Posterior cingulate gyrus (tissue), 11 donors: ENCODE measurements at places on chromosomes 6 and 20.

GRCh38 chr6:50992704-50993625 lies 174.3 kb downstream of the TFAP2B start:
- no peak for DNase-seq

DNA sequence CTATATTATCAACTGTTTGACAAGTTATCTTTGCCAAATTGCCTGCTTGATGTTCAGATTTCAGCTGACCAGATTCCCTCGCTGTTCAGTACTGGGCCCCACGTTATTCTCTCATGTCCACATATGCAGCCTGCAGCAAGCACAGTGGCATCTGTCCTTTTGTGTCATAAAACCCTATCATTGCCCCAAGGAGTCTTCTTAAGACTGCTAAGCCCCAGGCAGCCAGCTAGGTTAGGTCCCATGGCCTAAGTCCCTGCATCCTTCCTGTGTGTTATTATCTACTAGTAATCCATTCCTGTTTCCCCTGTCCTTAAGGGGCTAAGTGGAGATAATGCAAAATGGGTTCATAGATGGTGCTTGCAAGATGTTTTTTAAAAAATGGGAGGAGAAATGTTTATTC lies 7.2 kb downstream of the KDM1B start:
- DNase-seq, result no peak

- DNase-seq, result peak; percentile 33
These were observed 516 bp downstream of the TMEM151B start for GRCh38 chr6:44270526-44271405.

- DNase-seq, result no peak
These were observed 92.0 kb downstream of the LY86 start for GRCh38 chr6:6680526-6680925.

GRCh38 chr6:6657085-6657819 lies 68.7 kb downstream of the LY86 start:
- no peak for DNase-seq

DNA sequence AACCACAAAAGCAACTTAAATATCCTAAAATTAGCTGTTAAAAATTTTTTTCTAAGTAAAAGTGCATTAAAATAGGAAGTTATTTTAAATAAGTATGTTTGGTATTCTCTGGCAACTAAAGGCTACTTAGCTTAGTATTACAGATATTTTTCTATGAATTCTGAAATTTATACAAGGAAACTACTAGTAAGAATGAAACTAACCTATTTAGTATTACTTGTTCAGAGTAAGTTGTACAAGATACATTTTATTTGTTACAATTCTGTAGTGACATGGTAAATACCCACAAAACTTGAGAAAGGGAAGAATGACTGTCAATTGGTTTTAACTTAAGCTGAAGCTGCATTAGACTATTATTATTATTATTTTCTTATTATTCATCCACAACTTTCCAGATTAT lies 6.5 kb downstream of the PHIP start:
- no peak for DNase-seq

GRCh38 chr6:46044881-46045617 lies 29.4 kb upstream of the CLIC5 start:
- no peak for DNase-seq

- DNase-seq, result no peak
These were observed 80.7 kb downstream of the ANKS1A start for GRCh38 chr6:34969662-34970265.

GRCh38 chr20:12093057-12093796 lies 175.5 kb downstream of the BTBD3 start:
- DNase-seq, result no peak

GRCh38 chr6:35368038-35368887 lies 25.9 kb downstream of the PPARD start:
- DNase-seq, result no peak

DNA sequence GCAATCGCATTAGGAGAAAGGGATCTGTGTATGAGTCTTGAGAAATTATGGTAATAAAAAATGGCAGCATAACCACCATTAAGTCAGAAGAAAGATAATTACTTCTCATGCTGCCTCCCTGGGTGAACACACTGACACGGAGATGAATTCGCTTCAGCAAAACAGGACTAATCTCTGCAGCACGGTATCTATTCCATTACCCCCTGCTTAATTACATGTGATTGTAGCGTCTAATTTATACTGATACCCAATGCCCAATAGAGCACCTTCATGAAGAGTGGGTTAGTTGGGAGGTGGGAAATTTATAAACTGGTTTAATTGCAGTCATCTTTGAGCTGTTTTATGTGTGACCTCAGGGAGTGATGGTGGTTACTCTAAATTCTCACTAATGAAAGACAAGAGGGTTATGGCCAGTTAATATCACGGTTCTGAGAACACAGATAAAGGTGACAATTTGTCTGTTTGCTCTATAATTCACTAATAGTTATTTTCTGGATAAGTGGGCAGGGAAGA lies 476.2 kb upstream of the SULF2 start:
- no peak for DNase-seq

DNA sequence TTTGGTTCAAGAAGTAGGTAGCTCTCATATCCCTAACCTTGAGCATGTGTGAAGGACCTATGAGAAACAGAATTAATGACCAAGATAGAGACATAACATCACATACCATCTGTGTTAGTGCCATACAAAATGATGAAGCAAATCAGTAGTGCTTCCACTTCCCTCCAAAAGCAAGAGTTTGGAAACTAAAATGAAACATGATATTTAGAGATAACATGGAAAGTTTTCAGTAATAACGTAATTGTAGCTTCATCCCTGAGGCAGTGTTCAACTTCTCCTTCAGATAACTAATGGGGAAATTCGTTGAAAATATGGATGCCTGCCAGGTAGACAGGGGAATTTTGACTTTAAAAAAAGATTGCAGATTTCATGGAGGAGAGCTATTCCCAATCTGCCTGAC lies 248.4 kb upstream of the IRAK1BP1 start:
- DNase-seq, result no peak

GRCh38 chr6:63785006-63785405 lies 149.4 kb downstream of the PHF3 start:
- no peak for DNase-seq

GRCh38 chr6:160766989-160767646 lies 65.1 kb downstream of the PLG start:
- peak; percentile 74 for DNase-seq

DNA sequence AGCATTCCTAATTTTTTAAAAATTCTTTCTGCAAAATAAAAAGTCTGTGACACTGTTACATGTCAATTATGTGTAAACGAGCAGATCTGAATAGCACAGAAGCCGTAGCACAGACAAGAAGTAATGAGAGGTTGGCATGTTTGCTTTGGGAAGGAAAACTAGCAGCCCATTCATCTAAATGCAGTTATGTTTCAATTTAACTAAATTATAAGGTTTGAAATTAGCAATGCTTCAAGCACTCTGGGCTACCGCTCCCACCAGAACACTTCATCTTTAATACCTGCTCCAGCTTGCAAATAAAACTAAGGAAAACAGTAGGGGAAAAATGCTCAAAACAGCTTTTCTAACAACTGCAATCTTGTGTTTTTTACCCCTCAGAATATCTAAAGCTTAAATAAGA lies 73.9 kb downstream of the PTPRK start:
- no peak for DNase-seq

DNA sequence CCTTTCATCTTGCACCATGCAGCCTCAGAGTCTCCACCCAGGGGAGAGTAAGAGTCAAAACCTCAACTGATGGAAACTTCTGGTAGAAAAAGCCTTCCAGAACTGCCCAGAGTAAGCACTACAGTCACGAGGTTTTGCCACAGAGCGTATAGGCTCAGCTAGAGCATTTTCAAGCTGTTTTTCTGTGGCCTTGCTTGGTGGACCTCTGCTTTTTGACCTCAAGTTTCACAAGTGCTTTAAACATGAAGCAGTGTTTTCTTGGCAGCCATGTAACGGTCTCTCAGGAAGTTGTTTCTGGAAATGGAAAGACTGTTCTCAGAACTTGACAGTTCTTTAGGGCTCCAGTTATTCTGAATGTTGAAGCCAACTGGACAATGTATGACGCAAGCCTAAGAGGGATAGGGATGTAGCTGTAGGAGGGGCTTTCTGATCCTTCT lies 146.5 kb downstream of the ZDHHC14 start:
- no peak for DNase-seq

DNA sequence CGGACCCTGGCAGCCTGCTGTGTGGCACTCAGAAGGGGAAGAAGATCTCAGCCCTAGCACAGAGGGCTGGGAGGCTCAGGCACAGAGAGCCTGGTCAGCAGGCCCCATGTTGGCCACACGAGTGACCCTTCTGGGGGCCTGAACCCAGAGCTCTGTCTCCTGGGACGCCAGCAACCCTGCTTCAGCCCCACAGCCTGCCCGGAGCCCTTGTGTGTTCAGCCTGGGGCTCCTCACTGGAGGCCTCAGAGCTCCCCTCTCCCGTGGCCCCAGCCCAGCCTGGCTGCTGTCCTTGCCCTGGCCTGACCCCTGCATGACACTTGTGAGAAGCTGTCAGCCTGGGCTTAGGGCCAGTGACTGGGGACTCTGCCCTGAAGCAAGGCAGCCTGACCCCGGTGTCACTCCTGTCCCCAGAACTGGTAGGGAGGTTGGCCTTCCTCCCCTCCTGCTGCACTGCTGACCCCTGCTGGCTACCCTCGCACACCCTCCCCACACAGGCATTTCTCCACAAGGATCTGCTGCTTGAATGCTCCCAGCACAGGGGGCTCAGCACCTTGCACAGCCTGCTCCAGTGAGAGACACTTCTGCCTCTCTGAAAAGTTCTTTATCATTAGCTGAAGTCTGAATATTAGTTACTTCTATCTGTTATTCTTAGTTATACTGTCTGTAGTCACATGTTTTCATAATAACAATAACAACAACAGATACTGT lies 15.4 kb upstream of the IP6K3 start:
- DNase-seq, result peak; percentile 64

GRCh38 chr20:34693414-34693813 lies 10.7 kb upstream of the TP53INP2 start:
- no peak for DNase-seq

GRCh38 chr20:64130271-64130670 lies 22.9 kb upstream of the NPBWR2 start:
- DNase-seq, result no peak

DNA sequence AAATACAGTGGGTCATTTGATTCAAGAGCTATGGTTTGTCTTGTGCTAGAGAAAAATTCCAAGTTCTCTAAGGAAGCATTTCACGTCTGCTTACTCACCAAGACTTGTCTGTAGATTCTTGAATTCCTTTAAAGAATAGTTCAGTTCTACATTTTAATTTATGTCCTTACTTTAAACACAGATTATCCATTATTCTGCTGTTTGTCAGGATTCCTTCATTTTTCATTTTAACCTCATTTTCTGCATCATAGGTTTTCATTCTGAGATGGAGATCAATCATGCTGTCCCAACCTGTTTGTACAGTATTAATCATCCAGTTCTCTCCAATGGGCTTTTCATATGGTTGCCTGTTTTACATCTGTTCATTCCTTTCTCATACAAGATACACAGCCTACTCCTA lies 24.5 kb upstream of the POPDC3 start:
- DNase-seq, result no peak

GRCh38 chr6:132483779-132484679 lies 28.9 kb downstream of the STX7 start:
- no peak for DNase-seq

- no peak for DNase-seq
These were observed 31.3 kb downstream of the AKIRIN2 start for GRCh38 chr6:87670707-87671106.

- no peak for DNase-seq
These were observed 87.3 kb downstream of the TOX2 start for GRCh38 chr20:44001667-44002596.

DNA sequence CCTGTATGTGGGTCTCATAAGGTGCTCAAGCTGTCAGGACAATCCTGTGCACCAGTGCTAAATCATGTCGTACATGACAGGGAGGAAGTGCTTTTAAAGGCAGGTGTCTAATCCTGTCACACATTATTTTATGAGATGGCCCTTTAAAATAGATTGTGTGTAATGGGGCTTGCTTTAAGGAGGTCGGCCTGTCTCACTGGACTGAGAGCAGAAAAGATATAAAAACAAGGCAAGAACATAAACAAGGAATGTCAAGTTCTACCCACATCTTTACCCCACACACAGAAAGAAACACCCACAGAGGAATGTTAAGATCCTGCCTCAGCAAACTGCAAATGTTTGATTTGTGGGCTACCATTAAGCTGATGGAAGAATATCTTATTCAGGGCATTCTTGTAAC lies 279.0 kb downstream of the FOXA2 start:
- no peak for DNase-seq

DNA sequence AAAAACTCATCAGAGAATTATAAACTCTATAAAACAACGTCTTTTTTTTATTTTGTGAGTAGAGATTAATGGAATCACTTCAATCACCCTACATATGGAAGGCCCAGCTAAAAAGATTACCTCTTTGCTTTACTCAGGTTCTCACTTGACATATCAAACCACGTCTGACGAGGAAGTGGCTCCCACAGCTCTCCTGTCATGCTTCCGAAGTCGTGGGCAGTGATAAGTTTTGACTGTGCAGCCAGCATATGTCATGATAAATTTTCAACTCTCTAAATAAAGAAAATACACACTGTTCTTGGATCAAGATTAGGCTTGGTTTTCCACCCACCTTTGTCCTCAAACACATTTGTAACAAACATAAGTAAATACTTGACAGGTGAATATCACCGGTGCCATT lies 279.5 kb upstream of the RNF217 start:
- DNase-seq, result no peak

- no peak for DNase-seq
These were observed 42.5 kb upstream of the IPCEF1 start for GRCh38 chr6:154399097-154399496.

DNA sequence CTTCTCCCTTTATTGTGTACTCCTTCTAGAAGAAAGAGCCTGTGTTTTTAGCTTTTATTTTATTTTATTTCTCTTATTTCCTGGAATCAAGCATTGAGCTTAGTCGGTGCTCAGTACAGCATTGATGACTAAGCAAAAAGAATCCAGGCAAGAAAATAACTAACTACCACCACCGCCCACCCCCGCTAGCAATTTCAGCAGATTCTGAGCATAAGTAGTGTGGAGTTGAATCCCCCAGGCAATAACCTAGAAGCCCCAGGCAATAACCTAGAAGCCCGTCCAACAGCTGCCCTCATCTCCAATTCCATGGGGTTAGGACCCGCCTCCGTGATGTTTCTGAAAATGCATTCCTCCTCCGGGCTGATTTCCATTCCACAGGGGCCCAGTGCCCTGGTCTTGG lies 258.0 kb upstream of the TAB2 start:
- no peak for DNase-seq

DNA sequence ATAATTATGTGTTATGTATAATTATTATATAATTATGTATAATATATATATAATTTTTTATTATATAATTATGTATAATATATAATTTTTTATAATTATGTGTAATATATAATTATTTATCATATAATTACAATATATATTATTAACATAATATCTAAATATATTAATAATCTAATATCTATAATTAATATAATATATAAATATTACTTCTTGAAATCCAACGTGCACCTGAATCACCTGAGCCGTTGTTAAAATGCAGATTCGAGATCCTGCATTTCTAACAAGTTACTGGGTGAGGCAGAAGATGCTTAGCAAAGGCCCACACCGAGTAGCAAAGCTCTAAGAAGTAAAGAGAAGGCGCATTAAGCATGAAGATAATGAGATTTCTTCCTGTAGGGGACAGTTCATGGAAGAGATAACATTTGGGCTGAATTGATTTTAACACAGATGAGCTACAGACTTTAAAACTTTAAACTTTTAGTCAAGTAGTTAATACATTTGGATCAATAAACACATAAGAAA lies 406.4 kb upstream of the PLCB4 start:
- DNase-seq, result no peak
